ENCODE measurements at places on chromosomes 1 and 21.

DNA sequence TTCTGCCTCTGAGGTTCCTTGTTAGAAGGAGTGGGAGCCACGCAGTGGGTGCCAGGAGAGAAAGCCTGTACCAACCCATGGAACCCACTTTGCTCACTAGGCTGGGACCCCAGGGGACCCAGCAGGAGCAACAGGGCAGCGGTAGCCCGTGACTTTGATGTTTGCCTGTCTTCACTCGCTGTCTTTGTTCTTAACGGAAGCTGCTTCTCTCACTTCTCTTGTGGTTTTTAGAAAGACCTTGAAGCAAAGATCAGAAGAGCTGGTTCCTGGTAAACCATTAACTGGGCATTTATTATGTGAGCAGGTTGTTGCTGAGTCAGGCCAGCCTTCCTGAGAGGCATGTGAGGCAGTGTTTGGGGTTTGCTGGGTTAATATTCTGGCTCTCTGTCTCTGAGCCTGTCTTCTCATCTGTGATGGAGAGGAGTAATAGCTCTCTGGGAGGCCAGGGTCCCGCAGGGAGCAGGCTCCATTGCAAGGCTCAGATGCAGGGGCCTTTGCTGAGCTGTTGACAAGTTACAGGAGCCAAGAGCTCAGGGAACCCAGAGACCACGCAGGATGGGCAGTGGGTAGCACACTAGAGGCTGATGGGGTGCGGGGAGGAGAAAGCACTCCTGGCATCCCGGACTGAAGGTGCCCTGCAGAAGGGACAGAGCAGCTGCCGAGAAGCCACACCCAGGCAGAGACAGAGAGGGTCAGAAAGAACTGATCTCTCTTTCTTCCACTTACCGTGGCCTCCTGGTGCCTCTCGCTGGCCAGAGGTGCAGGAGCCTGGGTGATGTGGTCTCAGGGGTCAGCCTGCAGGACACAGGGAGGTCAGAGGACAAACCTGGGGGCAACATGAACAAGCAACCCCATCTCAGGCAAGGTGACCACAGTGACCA lies 367.5 kb upstream of the C1orf174 start:
- no peak for DNase-seq

- DNase-seq = no peak
Measured at GRCh38 chr1:222018041-222018440, 276.2 kb upstream of the DUSP10 start.

DNA sequence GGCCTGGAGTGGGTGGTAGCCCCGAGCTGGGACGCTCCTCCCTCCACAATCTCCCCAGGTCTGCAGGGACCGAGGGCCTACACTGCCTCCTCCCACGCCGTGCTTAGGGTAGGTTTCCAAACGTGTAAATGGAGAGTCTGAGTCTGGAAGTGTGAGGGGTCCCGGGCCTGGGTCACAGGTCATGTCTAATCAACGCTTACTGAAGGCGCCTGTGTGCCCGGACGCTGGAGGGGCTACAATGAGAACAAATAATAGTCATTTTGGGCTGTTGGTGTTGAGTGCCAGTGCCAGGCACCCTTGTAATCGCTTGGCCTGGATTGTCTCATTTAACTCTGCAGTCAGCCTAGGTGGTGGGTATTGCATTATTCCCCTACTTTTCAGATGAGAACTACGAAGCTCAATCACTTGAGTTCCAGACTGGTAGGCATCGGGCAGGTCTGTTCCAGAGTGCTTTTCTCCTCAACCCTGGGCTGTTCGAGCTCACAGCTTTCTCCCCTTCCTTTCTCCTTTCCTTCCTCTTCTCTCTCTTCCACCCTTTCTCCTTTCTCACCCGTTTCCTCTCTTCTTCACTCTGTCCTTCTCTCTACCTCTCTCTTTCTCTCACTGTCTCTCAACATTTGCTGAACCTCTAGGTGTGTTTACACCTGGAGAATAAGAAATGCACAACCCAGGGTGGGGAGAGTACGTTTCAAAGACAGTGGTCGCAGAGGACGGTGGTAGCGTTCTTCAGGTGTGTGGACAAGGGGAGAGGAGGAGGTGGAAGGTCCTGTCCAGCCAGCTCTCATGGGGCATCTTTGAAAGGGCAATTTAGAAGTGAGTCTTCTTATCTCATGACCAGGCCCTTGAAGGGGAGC lies 883 bp downstream of the SLC66A1 start:
- no peak for DNase-seq

DNA sequence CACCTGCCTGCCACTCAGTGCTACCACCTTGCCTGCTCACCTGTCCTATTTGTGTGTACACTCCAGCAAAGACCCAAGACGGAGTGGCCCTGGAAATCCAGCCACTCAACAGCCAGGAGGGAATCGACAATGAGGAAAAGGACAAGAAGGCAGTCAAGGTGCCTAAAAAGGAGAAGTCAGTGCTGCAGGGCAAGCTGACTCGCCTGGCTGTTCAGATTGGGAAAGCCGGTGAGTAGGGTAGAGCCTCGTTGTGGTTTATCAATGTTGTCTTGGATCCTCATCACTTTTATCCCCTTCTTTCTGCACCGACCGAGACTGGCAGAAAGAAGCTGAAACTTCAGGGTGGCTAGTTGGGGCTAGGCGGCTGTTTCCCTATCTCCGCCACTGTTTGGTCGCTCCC lies 61.4 kb upstream of the LAX1 start:
- DNase-seq = no peak

GRCh38 chr21:22754746-22755145 lies 1756.5 kb downstream of the NCAM2 start:
- DNase-seq = no peak

DNA sequence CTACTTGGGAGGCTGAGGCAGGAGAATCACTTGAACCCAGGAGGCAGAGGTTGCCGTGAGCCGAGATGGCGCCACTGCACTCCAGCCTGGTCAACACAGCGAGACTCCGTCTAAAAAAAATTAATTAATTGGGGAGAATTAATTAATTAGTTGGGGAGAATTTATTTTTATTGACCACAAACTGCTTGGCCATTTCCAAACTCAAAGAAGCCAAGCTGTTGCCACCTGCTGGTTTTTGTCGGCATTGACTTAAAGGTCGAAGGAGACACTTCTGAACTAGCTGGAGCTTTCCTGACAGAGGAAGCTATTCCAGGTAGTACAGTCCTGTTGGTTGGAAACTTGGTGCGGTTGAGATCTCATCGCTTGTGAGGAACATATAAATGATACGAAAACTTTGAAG lies 13.1 kb downstream of the MAP1LC3C start:
- no peak for DNase-seq

- no peak for DNase-seq
Measured at GRCh38 chr1:154353460-154353904, 28.2 kb downstream of the ATP8B2 start.

DNA sequence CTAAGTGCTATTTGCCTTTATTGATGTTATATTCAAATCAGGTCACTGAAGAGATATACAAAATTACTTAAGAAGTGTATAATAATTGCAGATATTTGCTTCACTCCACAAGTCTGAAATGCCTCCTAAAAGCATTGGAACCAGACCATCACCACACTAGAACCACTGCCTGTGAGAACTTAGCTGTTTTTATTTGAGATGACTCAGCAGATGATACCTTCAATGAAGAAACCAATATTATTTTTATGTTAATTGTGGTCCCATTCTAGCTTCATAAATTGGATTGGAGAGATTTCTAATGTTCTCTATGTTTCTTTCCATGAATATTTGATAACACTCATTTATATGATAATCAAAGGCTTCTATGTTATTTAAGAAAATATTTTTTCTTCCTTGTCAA lies 740.6 kb downstream of the KCNT2 start:
- no peak for DNase-seq

GRCh38 chr1:244667797-244668196 lies 14.9 kb downstream of the DESI2 start:
- no peak for DNase-seq

GRCh38 chr1:65971547-65971946 lies 178.9 kb downstream of the PDE4B start:
- DNase-seq = no peak

- no peak for DNase-seq
Measured at GRCh38 chr1:3891329-3891865, 8.7 kb downstream of the C1orf174 start.

- no peak for DNase-seq
Measured at GRCh38 chr1:239856924-239857323, 234.8 kb upstream of the FMN2 start.

DNA sequence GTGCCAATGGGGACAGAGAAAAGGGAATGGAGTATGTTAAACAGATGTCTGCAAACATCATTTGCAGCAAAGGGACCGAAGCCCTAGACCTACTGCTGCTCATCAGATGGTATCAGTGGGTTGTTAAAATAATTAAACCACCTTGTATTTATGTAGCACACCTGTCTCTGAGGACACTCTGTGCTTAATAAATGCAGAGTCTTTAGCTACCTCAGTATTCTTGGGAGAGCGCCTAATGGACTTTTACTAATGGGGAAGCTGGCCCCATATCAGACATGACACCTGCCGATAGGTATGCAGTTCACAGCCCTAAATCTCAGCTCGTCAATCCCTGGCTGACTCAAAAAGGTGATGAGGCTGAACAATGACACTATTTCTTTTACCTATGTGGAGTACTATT lies 54.4 kb downstream of the SYT6 start:
- no peak for DNase-seq

DNA sequence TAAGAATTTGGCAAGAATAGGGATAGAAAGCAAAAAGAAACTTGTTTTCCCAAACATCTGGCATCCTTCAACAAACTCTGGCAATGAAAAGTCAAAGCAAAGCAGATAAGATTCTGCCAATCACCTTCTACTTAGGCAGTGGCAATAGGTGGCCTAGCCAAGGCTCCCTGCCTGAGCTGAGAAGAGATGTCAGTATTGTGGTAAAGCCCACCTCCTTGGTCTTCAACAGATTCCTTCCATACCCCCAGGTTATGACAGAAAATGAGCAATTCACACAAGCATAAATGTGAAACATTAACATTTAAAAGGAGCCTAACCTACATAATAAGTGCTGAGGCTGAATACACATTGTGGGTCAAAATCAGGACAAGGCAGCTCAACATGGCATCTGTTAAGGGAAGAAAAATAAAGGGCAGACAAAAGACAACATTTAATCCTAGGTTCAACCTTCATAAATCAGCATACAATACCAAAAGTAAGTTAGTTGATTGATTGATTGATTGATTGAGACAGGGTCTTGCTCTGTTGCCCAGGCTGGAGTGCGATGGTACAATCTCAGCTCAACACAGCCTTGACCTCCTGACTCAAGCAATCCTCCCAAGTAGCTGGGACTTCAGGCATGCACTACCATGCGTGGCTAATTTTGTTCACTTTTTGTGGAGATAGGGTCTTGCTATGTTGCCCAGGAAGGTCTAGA lies 123.1 kb downstream of the AKT3 start:
- no peak for DNase-seq

- no peak for DNase-seq
Measured at GRCh38 chr1:227894831-227895451, 52.8 kb downstream of the WNT9A start.

- no peak for DNase-seq
Measured at GRCh38 chr1:214494706-214495105, 56.7 kb downstream of the PTPN14 start.

GRCh38 chr1:213983493-213984386 lies 4.0 kb upstream of the PROX1 start:
- no peak for DNase-seq

GRCh38 chr1:160905617-160905989 lies 20.6 kb upstream of the ITLN1 start:
- no peak for DNase-seq

DNA sequence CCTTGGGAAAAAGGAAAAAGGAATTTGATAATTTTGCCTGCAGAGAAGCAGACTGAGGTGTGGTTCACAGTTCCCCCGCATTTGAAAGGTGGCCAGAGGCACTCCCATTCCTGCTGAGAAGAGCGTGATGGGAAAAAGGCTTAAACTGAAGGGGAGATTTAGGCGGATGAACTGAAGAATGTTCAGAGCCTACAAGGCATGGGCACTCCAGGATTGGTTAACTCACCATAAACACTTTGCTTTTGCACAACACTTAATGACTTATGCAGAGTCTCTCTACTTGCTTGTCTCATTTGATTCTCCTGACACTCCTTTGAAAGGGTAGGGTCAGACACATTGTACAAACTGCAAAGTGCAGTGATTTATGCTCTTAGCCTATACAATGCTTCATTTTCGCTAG lies 119.6 kb upstream of the RUNX1 start:
- DNase-seq = no peak
